ENCODE measurements at places on chromosomes 7 and 10. TPM values are rescaled to one million over a fixed set of nuclear protein-coding genes. Genes with fewer than 3 reads are reported as not detected.
A peak's percentile ranks its signal among the peaks of the same experiment; 100 is the strongest.

DNA sequence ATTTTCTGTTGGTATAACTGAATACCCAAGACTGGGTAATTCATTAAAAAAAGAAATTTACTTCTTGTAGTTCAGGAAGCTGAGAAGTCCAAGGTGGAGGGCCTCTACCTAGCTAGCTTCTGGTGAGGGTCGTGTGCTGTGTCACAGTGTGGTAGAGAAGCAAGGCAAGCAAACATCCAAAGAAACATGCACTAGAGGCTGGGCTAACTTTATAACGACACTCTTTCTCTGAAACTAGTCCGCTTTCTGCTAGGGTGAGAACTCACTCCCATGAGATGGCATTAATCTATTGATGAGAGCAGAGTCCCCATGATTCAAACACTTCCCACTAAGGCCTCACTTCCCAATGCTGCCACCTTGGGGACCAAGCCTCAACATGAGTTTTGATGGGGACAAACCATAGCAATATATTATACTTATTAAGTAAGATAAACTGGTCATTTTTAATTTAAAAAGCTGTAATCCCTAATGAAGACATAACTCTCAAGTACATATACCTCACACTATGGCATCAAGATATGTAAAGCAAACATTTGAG lies 50.8 kb downstream of the PHYHIPL start:
- no peaks in the 10 kb centered on the region for H3K4me1 ChIP-seq
- H3K27ac ChIP-seq, result no peak overlapping the region
- no peak for DNase-seq
- no peaks in the 10 kb centered on the region for H3K36me3 ChIP-seq
- no peaks in the 10 kb centered on the region for H3K27me3 ChIP-seq

DNA sequence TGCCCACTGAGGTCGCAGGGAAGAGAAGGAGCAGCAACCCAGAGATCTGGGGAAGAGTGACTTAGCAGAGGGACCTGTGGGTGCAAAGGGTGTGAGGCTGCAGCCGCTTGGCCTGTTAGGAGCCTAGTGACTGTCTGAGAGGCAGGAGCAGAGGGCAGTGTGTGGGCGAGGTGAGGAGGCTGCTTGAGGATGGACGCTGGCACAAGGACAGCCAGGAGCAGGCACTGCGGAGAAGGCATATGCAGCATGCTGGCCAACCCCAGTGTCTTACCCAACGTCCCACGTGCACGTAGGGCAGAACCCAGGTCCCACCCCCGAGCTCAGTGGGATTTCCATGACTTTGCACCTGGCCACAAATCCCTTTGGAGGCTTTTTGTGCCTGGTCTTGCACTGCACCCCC lies 54.1 kb downstream of the C10orf105 start:
- no peak overlapping the region for H3K4me3 ChIP-seq
- peaks cover 27% of the 10 kb centered on the region for H3K4me1 ChIP-seq
- H3K27ac ChIP-seq, result peak overlapping the region; percentile 27
- no peak for DNase-seq

DNA sequence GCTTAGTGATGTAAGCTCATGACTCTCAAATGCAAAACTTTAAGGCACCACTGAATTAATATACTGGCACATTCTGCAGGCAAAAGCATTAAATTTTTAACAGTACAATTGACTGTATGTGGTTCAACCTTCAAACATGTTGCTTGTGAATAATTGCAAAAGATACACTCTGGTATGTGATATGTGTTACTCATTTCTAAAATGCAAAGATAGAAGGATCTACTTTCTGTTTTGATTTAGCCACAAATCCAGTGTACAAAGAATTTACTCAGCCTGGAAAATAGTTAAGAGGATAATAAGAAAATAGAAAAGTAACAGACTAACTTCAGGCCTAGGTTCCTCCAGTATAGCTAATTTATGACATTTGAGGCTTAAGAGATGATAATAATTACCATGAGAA lies 66.6 kb upstream of the NOBOX start:
- no peak overlapping the region for H3K4me3 ChIP-seq
- H3K27ac ChIP-seq, result no peak overlapping the region
- DNase-seq, result no peak
- H3K36me3 ChIP-seq, result no peaks in the 10 kb centered on the region
- H3K4me1 ChIP-seq, result no peaks in the 10 kb centered on the region

- no peak overlapping the region for H3K4me3 ChIP-seq
- H3K4me1 ChIP-seq, result no peaks in the 10 kb centered on the region
- peaks cover 6% of the 10 kb centered on the region for H3K36me3 ChIP-seq
- DNase-seq, result no peak
Measured at GRCh38 chr7:5441840-5442503, 18.3 kb upstream of the TNRC18 start.

GRCh38 chr10:56449770-56450169 lies 88.7 kb upstream of the ZWINT start:
- H3K36me3 ChIP-seq, result no peaks in the 10 kb centered on the region
- no peaks in the 10 kb centered on the region for H3K4me1 ChIP-seq
- no peak overlapping the region for H3K4me3 ChIP-seq
- H3K27ac ChIP-seq, result no peak overlapping the region

- no peak overlapping the region for H3K4me3 ChIP-seq
- H3K36me3 ChIP-seq, result no peaks in the 10 kb centered on the region
- peaks cover 16% of the 10 kb centered on the region for H3K27me3 ChIP-seq
- no peak overlapping the region for H3K27ac ChIP-seq
- H3K4me1 ChIP-seq, result no peaks in the 10 kb centered on the region
Measured at GRCh38 chr7:144408121-144408520, 4.6 kb upstream of the NOBOX start.

GRCh38 chr7:155844019-155844453 lies 31.8 kb upstream of the SHH start:
- H3K4me1 ChIP-seq, result no peaks in the 10 kb centered on the region
- no peak overlapping the region for H3K4me3 ChIP-seq
- DNase-seq, result no peak
- peaks cover 4% of the 10 kb centered on the region for H3K27me3 ChIP-seq

DNA sequence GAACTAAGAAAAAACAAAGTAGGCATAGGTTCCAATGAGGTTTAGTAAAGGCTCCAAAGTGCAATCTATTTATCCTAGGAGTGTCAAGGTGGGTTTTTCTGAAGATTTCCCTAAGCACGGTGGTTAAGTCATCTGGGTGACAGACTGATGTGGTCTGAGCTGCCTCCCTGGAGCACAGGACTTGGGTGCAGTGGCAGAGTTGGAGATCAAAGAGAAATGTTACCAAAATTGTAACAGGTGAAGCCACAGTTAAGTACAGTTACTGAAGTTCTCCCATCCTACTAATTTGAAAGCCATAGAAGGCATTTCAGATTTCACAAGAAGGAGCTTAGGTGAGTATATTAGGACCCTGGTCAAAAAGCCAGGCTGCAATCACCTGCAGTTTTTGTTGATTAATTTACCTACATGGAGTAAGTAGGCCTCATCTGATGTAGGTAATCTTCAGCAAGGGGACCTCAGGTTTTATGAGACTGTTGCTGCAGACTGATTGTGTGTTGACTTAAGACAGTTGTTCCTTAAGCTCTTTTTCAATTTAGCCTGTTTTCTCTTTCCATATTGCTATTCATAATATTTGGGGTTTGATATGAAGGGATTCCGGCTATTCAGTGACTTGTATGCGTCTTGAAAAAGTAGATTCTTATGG lies 3.0 kb downstream of the DLX6 start:
- H3K4me3 ChIP-seq, result no peak overlapping the region
- H3K4me1 ChIP-seq, result peaks cover 12% of the 10 kb centered on the region
- DNase-seq, result no peak
- peaks cover 75% of the 10 kb centered on the region for H3K27me3 ChIP-seq
- H3K27ac ChIP-seq, result no peak overlapping the region

MINDY4 gene
- 1.5 TPM for total RNA-seq

PLEKHS1 gene
- total RNA-seq, result not detected

FRAT1 gene
- total RNA-seq, result 4.4 TPM

OR2A7 gene
- total RNA-seq, result 1.6 TPM

Measured in activated CD8-positive, alpha-beta T cell treated with anti-CD3 and anti-CD28 coated beads, Interleukin-2, amount 10 ng/mL, durations not matched to agents 7 days and 5 days (primary cell).